ENCODE measurements at places on chromosomes 5 and 9.

GRCh38 chr9:20940447-20941173 is 90.8 kb downstream of the HACD4 start:
- DNase-seq, result no peak

DNA sequence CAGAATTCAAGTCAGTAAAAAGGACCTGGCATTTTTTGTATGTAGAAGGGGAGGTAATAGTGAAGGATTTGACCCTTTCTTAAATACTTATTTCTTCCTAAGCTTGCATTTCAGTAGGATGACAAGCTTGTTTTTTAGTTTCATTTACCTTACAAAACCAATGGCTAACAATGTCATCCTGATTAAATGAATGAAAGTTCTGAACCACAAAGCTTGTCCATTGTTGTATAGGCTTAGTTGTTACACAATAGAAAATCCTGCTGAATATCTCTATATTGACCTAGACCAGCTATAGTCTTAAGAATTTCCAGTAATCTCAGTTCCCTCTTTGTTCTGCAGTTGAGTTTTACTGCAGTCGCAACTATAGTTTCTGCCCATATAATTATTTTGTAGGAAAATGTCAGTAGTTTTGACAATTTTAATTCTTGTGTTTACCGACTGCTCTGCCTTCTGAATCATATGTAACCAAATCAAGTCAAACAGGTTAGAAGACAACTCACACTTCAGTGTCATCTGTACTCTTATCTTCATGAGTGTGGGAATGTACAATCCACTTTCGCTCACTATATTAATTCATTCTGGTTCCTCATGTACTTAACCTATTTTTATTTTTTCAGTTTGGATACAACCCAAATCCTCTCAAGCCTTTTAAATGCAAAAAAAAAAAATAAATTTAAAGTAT is 195.7 kb downstream of the CD180 start:
- DNase-seq, result no peak

GRCh38 chr5:171633776-171634470 is 151.7 kb upstream of the SMIM23 start:
- no peak for DNase-seq

GRCh38 chr5:170397059-170397458 is 7.9 kb upstream of the KCNMB1 start:
- no peak for DNase-seq

DNA sequence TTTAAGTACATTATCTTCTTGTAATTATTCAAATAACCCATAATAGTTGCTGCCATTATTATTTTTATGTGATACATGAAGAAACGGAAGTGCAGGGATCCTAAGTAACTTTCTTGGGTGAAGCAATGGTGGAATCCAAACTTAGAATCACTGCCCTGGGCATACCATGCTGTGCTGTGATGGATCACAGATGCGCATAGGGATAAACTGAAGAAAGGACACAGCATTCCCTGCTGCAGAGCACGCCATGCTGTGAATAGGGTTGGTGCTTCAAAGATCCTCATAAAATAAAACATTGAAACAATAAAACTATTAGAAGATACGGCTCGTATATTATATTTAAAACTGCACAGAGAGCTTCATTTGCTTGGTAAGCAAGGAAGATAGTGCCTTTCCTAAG is 211.7 kb upstream of the ADAMTS16 start:
- DNase-seq, result no peak

GRCh38 chr5:39577529-39577928 is 152.7 kb upstream of the DAB2 start:
- no peak for DNase-seq

DNA sequence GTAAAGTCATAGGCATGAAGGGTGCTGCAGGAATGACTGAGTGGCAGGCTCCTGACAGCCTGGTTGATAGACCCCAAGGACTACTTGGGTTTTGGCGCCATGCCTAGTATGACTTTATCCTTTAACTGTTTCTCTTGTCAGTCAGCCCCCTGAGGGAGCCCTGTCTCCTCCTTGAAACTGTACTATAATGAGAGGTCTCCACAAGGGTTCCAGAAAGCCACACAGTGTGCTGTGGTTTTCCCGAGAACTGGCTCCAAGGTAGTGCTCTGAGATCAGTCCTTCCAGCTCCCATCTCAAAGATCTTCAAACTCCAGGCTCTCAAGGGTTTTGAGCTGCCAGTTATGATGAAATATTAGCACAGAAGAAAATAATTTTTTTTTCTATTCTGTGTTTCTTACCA is 26.7 kb upstream of the TNC start:
- peak; percentile 92 for DNase-seq

GRCh38 chr9:7259544-7260241 is 501.9 kb downstream of the KDM4C start:
- DNase-seq, result no peak

DNA sequence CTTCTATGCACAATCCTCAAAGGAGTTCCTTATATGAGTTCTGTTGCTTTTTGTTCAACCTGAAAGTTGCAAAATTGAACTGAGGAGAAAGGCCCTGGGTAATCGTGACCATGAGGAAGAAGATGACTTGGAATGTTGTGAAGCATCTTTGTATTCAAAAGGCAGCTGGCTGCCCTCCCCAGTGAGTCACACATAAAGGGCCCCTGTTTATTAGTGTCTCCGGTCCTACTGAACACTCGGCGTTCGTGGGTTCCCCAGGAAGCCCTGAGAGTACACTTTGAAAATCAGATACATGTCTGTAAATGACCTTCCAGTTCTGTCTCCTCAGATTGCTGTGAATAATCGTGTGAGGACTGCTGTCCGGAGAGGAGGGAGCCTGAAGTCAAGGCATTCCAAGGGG is 73.6 kb downstream of the C9orf153 start:
- no peak for DNase-seq

DNA sequence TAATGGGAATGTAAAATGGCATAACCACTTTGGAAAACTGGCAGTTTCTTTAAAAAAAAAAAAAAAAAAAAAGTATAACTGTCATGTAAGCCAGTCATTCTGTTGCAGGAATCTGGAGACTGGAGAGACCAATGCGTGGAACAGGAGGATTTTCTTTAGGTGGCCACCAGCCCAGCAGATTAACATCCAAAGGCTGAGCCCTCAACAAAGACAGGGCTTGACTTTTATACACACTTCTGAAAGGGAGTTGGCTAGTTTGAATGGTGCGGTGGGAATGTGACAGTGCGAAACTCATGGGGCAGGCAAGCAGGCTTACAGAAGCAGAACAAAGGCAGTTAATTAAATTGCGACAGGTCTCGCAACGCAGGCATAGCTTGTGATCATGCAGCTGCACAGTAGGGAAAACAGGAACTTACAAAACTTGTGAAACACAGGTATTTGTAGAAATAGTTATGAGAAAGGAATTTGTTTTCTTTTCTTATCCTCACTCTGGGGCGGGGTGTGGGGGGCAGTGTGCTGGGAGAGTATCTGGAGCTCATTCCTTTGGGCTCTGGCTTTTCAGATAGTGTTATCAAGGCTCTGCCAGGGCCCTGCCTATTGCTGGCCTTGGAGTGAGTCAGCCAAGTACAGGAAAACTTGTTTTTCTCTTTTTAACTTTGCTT is 12.0 kb downstream of the UIMC1 start:
- peak; percentile 33 for DNase-seq

DNA sequence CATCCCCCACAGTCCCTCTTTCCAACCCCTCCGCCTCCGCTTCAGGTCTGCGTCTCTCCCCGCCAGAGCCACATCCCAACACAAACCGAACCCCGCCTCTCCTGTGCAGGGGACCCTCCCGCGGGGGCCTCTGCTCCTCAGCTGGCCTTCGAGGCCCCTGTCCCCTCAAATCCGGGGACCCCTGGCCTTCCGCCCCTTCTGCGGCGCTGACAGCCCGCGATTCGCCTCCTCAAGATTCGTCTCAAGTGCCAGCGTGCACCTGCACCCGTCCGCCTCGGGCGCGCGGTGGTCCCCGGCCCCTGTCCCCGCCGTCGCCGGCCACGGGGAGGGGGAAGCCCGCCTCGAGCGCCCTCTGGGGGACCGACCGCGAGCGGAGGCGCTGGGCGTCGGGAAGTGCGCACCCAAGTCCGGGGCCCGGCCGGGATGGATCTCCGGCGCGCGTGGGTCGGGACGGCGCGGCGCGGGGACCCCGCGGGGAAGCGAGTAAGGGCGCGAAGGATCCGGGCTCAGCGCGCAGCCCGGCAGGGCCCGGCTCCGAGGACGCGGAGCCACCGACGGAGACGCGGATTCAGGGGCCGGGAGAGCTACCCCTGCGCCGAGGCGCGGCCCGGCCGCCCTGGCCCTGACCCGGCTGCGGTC is 623 bp downstream of the FLT4 start:
- no peak for DNase-seq

DNA sequence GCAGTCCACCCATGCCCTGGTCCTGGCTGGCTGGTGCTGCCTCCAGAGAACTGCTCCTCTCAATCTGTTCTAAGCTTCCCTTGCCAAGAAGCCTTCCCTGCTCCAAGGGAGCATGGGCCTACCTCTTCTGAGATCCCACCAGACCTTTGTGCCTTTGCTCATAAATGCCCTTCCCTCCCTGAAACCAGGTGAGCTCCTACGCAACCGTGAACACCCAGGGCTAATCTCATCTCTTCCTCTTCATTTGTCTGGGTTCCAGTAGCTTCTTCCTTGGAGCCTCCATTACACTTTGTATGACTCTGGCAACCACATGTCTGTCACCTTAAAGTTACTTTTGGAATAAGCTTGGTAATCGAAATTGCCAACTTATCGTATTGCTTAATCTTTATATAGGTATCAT is 270.6 kb downstream of the PBX3 start:
- no peak for DNase-seq

Data from fibroblast of skin of right biceps (primary cell).